ENCODE measurements at places on chromosomes 5 and 9. TPM values are rescaled to one million over a fixed set of nuclear protein-coding genes. Genes with fewer than 3 reads are reported as not detected.

The ZFP37 gene
- 1.0 TPM for total RNA-seq

- no peak for DNase-seq
Measured at GRCh38 chr5:103498800-103499551, 63.6 kb downstream of the NUDT12 start.

The NR6A1 gene
- 2.7 TPM for total RNA-seq

- peak; percentile 92 for DNase-seq
Measured at GRCh38 chr5:111278858-111279504, 54.8 kb downstream of the CAMK4 start.

DNA sequence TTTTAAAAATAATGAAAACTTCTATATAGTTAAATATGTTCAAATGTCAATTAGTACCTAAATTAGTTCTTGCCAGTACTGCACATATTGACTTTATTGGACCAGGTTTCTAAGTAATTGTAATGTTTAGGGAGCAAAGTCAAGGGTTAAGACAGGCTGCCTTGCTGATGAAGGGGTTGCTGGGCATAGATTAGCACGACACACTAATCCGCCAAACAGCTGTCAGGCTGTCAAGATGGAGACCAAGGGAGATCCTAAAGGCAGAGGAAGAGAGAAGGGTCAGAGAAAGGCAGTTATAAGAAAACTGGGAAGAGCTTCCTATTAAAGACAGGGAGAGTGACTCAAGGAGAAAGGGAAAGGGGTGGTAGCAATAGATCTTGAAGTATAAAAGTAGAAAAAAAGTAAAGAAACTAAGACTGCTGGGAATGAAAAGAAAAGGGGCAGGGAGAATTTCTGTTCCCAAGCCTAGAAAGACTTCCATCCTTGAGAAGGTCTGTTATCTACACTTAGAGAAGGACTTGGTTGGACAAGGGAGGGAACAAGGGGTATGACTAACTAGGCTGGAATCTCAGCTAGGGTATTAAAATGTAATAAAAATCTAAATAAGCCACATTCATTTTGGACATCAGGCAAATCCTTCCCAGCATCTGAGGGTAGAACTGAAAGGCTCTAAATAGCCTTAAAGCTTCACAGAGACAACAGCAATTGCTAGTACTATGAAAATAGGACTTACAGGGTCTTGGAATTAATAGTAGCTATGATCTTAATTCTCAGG is 188.7 kb downstream of the FBXL17 start:
- DNase-seq, result no peak

The NUTM2F gene
- not detected for total RNA-seq

GRCh38 chr5:105630803-105631202 is 2039.9 kb downstream of the EFNA5 start:
- DNase-seq, result no peak

- no peak for DNase-seq
Measured at GRCh38 chr5:14569948-14570691, 11.5 kb upstream of the OTULINL start.

DNA sequence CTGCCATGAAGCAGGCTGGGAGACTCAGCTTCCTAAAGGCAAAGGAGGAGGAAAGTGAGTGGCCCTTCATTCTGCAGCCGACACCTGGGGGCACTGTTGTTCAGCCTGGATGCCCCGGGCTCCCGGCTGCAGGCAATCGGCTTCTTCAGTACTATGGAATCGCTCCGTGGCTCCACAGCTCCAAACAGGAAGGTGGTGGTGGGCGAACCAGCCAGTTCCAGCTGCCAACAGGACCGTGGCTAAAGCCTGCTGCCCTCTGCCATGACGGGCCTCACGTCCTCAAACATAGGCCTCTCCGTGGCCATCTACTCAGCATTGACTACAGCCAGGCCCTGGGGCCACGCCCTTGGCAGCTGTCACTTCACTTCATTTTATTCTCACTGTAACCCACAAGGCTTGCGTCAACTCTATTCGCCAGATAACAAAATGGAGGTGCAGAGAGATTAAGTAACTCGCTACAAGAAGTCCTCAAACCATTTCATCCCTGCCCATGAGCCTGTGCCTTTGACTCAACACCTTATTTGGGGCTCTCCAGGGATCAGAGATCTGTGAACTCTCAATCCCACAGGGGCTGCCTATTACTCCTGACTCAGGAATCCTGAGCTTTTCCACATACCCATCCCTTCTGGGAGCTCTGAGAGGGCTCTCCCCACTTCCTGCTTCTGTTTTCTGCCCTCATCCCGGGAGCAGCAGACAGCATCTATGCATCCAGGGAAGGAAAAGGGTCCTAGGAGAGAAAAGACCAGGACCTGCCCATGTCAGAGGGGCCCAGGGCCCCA is 38.0 kb downstream of the PAX5 start:
- DNase-seq, result peak; percentile 51

The ADGRV1 gene
- 0.53 TPM for total RNA-seq

DNA sequence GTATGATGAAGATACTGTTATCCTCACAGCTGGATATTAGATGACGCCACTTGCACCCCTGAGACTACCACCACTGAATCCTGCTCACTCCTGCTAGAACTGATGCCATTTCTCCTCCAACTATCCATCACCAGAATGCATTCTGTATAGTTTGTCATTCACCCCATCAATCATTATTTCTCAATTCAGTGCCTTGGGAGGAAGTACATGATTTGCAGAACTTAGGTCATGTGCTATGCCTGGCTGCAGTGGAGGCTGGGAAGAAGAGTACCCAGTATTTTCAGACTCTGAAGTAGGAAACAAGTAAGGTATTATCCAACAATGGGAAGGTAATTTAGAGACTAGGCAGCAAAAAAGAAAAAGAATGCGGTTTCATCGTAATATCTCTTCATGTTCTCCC is 26.2 kb upstream of the HSD17B4 start:
- DNase-seq, result no peak

DNA sequence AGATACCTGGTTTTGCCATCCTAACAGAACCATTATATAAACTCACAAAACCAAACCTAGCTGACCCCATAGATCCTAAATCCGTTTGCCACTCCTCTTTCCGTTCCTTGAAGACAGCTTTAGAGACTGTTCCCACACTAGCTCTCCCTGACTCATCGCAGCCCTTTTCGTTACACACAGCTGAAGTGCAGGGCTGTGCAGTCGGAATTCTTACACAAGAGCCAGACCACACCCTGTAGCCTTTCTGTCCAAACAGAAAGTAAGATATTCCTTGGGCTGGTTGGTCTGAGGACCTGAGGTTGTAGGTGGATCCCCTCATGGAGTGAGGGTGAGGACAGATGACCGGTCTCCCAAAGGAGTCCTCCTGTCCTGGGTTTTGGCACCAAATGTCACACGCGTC is 56.7 kb upstream of the NAA35 start:
- no peak for DNase-seq

GRCh38 chr9:93080406-93080805 is 15.6 kb upstream of the CARD19 start:
- DNase-seq, result no peak

GRCh38 chr5:90353254-90353653 is 56.3 kb downstream of the CETN3 start:
- no peak for DNase-seq

Data from activated T-cell treated with anti-CD3 and anti-CD28 coated beads, Interleukin-2, amount 50 U/mL, for 4 hours (primary cell).